ENCODE measurements at places on chromosomes 7 and 10.

DNA sequence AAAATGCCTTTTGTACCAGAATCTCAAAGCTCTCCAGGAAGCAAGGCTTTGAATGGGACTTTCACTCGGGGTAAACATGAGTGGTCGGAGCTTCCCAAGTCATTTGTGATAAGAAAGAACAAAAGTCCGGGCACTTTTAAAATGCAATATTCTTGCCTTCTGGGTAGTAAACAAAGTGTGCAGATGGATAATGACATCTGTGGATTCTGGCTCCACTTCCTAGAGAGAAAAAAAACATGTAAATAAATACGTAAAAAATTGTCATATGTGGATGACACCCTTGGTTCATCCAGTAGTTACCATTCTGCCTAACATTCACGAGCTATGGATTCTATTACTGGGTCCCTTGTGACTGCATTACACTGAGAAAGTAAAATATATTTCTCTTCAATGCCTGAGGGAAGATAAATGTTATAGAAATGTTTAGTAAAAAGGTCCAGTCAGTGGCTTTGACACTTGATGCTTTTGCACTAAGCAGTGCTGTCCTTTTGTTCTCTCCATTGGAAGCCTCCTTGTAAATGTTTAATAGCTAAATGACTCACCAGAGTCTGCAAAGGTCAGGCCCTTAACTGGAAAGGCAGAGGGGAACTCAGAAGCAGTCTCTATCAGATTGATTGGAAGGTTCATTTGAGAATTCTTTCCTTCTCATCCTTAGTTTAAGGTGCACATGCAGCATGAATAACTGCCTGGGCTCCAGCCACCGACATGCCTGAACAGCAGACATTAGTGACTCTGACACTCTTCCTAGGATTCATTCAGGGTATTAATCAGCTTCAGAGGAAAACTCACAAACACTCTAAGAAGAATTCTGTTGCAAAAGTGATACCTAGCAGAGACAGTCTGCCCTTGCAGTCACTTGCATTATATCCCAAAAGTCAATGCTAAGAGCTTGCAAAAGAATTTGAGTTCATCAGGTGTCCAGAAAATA, 11.7 kb upstream of the EDRF1 start:
- no peak for DNase-seq

- DNase-seq: no peak
Measured at GRCh38 chr10:5871596-5871995, 18.1 kb downstream of the ANKRD16 start.

DNA sequence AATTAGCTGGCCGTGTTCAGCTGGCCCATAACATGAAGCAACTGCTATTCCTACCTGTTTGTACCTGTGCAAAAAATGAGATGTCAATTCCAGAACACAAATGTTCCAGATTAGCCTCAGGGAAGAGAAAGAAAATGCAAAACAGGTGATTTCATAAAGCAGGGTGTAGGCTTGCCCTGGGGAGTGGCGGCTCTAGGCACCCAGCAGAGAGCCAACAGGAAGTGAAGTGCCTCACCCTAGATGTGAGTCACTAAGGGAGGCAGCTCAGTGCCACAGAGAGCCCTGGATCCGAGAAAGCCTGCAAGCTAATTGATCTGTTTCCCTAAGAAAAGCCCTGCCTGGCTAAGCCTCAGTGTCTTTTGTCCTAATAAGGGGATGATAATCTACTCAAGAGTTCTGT, 240.0 kb downstream of the ARHGAP21 start:
- no peak for DNase-seq

DNA sequence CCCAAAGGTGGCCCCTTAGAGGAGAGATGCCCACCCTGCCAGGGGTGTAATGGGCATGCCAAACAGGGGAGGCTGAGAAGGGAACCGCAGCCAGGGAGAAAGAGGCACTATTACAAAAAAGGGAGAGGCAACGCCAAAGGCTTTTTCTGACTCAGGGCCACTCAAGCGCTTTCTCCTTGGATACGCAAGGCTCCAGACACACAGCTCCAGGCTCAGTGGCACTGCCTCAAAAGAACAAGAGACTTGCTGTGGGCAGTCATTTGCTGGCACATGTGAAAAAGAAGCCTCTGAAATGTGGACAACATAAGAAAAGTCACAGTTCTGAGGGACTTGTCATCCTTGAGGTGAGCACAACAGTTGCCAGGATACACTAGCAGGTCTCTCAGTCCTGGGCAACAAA, 128.4 kb downstream of the DGKI start:
- no peak for DNase-seq

DNA sequence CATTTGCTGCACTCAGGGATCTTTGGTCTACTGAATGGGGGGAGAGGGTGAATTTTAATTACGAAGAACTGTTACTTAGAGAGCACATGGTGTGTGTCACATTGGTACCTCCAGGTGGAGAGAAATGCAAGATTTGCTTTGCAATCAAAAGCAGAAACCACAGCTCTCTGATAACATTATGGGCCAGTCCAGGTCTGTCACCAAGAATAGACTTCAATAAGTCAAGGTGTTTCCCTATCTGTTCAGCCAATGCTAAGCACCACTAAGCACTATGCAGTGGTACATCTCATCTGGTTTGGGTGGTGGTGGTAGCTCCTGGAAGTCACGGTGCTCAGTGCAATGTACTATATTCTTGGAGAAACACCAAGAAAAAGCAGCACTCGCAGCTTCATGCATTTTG, 119.6 kb upstream of the AFAP1L2 start:
- no peak for DNase-seq

GRCh38 chr7:2521952-2522591, 2.5 kb downstream of the LFNG start:
- DNase-seq: no peak

DNA sequence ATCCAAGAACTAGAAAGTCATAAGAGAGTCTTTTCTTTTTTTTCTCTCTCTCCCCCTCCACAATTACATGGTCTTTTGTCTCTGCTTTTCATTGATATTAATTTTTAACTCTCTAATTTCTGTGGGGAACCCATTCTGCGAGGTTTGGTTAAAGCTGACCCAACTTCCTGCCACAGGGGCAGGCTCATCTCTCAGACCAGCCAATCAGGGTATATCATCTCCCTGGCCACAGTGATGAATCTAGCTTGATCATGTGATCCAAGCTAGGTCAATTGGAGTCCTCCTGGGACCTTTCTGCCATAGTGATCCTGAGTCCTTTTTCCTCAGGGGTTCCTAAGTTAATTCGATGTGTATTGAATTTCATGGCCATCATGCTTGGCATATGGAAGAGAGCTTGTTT, 38.0 kb upstream of the TRUB1 start:
- DNase-seq: no peak

DNA sequence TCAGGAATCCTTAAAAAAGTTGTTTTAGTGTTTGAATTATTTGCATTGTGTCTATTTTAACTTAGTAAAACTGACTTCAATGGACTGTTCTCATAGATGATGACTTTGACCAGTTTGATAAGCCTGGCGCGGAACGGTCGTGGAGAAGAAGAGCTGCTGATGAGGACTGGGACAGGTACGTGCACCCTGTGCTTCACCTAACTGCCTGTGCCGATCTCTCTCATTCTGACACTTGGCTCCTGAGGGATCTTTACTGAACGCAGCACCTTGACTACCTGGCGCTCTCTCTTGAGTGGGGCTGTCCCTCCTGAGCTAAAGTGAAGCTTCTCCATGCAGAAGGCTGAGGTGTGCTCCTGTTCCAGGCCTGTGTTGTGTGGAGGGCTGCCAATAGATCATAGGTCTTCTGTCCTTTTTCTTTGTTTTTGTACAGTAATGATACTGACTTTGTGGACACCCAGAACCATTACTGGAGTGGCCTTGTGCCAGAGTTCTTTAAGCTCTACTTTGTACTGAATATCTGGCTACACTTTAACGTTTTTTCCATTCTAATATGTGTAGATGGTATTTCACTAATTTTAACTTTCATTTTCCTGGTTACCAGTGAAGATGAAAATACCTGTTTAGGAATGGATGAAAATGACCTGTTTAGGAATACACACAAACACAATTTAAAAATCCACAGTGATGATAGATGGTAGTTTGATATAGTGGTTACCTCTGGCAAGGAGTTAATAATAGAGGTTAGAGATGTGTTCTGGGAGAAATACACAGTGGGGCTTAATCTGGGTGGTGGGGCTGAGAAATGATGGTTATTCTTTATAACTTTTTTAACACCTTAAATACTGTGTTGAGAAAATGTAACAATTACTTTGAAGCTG, 20.9 kb downstream of the RBM33 start:
- DNase-seq: no peak

GRCh38 chr7:123580406-123581161, 21.0 kb upstream of the ASB15 start:
- DNase-seq: no peak

DNA sequence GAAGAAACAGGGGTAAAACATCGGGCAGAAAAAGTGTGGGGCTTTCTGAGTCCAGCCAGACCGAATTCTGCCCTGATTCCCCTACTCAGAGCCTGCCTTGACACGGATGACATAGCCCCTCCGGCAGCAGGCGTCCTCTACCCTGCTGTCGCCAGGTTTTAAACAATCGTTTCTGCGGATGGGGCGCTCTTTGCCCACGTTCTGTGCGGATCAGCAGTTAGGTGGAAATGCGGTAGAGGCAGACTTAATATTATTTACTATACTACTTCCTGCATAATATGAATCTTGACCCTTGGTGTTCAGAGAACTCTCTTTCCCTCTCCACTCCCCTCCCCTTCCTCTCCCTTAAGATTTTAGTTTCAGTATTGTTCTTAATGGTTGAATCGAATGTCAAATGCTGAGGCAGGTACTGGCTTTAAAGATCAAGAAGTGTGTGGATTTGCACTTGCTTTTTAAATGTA, 2.4 kb downstream of the GATA3 start:
- no peak for DNase-seq

GRCh38 chr7:151793531-151793951, 83.4 kb downstream of the PRKAG2 start:
- no peak for DNase-seq
